ENCODE measurements at places on chromosomes 4 and X. TPM values are rescaled to one million over a fixed set of nuclear protein-coding genes. Genes with fewer than 3 reads are reported as not detected.

DNA sequence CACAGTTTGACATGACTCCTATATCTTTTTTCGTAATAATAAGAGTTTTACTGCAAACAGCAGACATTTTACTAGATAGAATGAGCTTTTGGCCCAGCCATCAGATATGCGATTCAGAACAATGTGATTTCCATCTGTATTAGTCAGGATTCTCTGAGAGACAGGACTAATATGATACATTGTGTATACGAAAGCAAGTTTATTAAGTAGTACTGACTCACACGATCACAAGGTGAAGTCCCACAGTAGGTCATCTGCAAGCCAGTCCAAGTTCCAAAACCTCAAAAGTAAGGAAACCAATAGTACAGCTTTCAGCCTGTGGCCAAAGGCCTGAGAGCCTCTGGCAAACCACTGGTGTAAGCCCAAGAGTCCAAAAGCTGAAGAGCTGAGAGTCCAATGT, 24.1 kb downstream of the CXCL8 start:
- no peak for DNase-seq
- H3K36me3 ChIP-seq: no peaks in the 10 kb centered on the region
- no peaks in the 10 kb centered on the region for H3K4me1 ChIP-seq

- H3K27ac ChIP-seq: no peak overlapping the region
- H3K36me3 ChIP-seq: no peaks in the 10 kb centered on the region
- H3K4me1 ChIP-seq: peaks cover 2% of the 10 kb centered on the region
- no peak for DNase-seq
These were observed 38.2 kb upstream of the MAMLD1 start for GRCh38 chrX:150324919-150325318.

- H3K4me1 ChIP-seq: no peaks in the 10 kb centered on the region
- H3K4me3 ChIP-seq: no peak overlapping the region
- DNase-seq: no peak
- no peaks in the 10 kb centered on the region for H3K36me3 ChIP-seq
These were observed 10.5 kb upstream of the RNF128 start for GRCh38 chrX:106716004-106716403.

The MCF2 gene
- 0.07 TPM for total RNA-seq

DNA sequence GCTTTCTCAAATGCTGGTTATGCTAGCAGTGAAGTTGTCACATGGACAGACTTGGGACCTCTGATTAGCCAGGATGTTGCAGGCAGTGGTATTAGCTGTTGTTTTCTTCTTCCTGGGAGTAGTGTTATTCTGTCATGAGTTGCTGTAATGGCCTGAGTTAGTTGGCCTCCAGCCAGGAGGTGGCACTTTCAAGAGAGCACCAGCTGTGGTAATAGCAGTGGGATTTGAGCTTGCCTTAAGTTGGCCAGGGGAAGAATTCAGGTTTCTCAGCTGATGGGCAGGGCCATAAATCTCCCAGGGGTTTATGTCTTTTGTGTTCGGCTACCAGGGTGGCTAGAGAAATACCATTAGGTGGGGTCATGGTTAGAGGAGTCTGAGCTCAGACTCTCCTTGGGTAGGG, 132.6 kb downstream of the GLUD2 start:
- H3K27ac ChIP-seq: no peak overlapping the region
- H3K4me3 ChIP-seq: no peak overlapping the region
- no peaks in the 10 kb centered on the region for H3K36me3 ChIP-seq
- no peaks in the 10 kb centered on the region for H3K4me1 ChIP-seq
- DNase-seq: no peak

The MRPL1 gene
- 39.8 TPM for total RNA-seq

The SCRG1 gene
- total RNA-seq: not detected

- H3K4me1 ChIP-seq: no peaks in the 10 kb centered on the region
- H3K27me3 ChIP-seq: no peaks in the 10 kb centered on the region
- no peaks in the 10 kb centered on the region for H3K36me3 ChIP-seq
- DNase-seq: no peak
- no peak overlapping the region for H3K27ac ChIP-seq
These were observed 443.0 kb upstream of the GALNT7 start for GRCh38 chr4:172725581-172725980.

GRCh38 chr4:168095776-168096406, 3.6 kb downstream of the ANXA10 start:
- no peak for DNase-seq
- peaks cover 6% of the 10 kb centered on the region for H3K27me3 ChIP-seq
- no peak overlapping the region for H3K4me3 ChIP-seq
- no peaks in the 10 kb centered on the region for H3K4me1 ChIP-seq

The CXCL1 gene
- not detected for total RNA-seq

- no peak overlapping the region for H3K27ac ChIP-seq
- DNase-seq: no peak
- H3K27me3 ChIP-seq: no peaks in the 10 kb centered on the region
- no peaks in the 10 kb centered on the region for H3K4me1 ChIP-seq
These were observed 24.3 kb downstream of the GAK start for GRCh38 chr4:907691-908425.

- no peak overlapping the region for H3K27ac ChIP-seq
- DNase-seq: no peak
- no peaks in the 10 kb centered on the region for H3K36me3 ChIP-seq
- no peaks in the 10 kb centered on the region for H3K27me3 ChIP-seq
These were observed 45.4 kb upstream of the TRPC5OS start for GRCh38 chrX:111830571-111830970.

- no peak overlapping the region for H3K4me3 ChIP-seq
- H3K4me1 ChIP-seq: no peaks in the 10 kb centered on the region
- peaks cover 20% of the 10 kb centered on the region for H3K27me3 ChIP-seq
- no peaks in the 10 kb centered on the region for H3K36me3 ChIP-seq
- no peak overlapping the region for H3K27ac ChIP-seq
These were observed 241.3 kb upstream of the SFRP2 start for GRCh38 chr4:154030152-154030551.
